ENCODE measurements at places on chromosomes 13 and 19.

GRCh38 chr13:77535448-77535847 lies at the start of gene SCEL:
Gene SCEL, plus strand, starts transcription at chr13:77535706. Its CDS starts 20,170 bp downstream, at chr13:77555876.
- no peak for DNase-seq

- DNase-seq = no peak
These were observed 722 bp upstream of the ICAM1 start for GRCh38 chr19:10270180-10270615.

GRCh38 chr19:43534816-43535761 lies 2.1 kb downstream of the ZNF575 start:
- no peak for DNase-seq

GRCh38 chr13:40114305-40114896 lies 458.9 kb downstream of the COG6 start:
- DNase-seq = no peak

DNA sequence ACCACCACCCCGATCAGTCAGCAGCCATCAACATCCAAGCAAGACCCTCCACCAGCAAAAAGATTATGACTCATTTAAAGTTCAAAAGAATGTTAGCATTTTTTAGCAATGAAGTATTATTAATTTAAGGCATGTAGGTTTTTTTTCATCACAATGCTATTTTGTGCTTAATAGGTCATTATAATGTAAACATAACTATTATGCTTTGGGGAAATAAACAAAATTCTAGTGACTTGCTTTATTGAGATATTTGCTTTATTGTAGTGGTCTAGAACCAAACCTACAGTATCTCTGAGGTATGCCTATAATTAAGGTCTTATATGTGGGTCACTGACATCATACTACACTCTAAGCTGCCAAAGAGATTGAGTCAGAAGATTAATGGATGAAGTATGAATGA lies 20.0 kb downstream of the KLF12 start:
- no peak for DNase-seq

DNA sequence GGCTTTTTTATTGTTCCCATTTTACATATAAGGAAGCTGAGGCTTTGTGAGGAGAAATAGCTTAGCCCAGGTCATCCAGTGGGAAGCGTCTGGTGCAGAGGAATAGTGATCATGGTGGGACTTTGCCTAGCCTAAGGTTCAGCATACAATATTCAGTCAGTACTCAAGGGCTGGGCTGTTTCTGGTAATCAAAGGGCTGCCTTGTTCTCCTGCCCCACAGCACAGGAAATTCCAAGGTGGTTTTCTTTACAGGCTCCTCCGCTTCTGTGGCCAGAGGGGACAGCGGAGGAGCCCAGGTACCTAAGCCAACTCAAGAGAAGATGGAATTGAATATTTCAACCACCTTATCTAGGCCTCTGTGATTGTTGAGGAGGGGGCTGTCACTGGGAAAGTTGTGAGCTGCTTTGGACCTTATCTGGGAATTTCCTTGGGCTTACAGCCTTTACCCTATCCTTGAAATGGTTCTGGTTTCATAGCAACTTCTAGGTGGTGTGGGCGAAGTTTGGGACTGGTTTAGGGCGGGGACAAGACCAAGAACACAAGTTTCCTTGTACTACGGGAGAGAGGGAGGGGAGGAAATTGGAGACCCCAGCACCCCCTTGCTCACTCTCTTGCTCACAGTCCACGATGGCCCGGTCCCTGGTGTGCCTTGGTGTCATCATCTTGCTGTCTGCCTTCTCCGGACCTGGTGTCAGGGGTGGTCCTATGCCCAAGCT lies at the start of gene MIA:
TSS of gene MIA (plus strand) at position 606 of the 716 bp plus-strand sequence. CDS start at position 628, 22 bp downstream.
- DNase-seq = no peak

GRCh38 chr13:20221772-20222171 lies 10.3 kb downstream of the GJB6 start:
- no peak for DNase-seq

DNA sequence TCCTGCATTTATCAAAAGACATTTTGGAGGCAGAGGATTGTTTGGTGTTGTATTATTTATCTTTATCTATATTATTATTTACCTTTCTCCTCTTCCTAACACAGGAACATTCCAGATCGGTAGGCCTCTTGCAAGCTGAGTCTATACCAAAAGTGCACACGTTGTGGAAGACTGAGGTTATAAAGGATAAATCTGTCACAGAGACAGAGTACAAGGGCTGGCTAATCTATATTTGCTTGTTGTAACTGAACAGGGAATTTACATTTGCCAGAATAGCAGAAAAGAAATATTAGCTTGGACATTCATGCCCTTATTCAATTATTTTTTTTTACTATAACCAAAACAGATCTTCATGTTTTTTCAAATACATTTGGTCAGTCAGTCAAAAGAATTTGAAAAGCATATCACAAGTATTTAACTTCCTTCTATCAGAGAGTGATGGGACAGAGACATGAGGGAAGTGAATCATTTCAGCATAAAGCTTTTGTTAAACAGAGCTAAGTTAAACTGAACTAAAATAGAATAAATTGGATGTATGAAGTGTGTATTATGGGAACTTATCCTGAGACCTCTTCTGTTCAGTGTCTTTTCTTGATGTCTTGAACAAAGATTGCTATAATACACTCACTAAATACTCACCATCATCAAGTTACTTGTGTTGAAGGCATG lies 352.5 kb downstream of the DNAJC15 start:
- no peak for DNase-seq

DNA sequence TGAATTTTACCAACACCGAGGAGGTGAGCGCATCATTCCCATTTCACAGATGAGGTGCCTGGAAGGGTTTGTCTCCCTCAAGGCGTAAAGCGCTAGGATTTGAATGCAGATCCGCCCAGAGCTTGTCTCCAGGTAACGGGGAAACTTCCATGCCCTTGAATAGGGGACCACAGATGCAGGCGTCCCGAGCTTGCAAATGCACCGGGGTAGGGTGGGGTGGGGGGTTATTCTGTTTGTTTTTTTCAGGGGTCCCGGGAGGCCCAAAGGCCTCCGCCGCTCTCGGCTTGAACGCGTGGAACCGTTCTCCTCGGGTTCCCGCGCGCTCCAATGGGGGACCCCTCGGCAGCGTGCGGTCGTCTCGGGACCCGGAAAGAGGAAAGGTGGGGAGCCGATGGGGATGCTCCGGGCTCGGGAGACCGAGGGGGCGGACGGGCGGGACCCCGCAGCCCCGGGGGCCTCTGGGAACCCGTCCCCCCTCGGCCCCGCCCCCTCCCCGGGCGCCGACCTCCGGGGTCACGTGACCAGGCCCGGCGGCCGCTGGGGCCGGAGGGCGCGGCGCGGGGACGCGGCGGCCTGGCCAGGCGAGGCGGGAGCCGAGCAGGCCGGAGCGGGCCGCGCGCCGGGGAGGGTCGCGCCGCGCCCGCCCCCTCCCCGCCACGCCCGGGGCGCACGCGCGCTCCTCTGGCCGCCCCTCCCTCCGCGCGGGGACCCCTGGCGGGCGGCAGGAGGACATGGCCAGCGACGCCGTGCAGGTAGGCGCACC lies at the start of gene PKN1:
TSS of gene PKN1 (plus strand) at position 516 of the 763 bp plus-strand sequence. CDS start at position 732, 216 bp downstream.
- DNase-seq = no peak

DNA sequence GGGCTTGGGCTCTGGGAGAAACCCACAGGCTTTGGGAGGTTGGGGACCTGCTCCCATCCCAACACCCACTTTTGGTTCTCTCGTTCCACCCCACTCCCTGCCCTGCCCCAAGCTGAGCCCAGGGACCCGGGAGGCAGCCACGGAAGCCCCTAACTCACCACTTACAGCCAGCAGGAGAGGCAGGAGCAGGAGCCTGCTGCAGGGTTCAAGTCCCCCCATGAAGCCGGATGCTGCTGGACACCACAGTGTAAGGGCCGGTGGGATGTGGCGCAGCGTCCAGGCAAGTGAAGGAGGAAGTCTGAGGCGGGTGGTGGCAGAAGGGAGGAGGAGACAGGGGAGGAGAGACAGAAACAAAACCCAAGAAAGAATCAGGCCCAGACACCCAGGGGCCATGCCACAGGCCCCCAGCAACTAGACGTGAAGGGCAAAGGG lies at the start of gene TYROBP:
TSS of gene TYROBP (minus strand) at position 286 of the 432 bp plus-strand sequence. CDS start at position 219, 67 bp downstream.
- no peak for DNase-seq

- DNase-seq = no peak
These were observed at the start of gene PLK5 for GRCh38 chr19:1523412-1524286. Gene PLK5, plus strand, starts transcription at chr19:1524077. Its CDS starts 2,920 bp downstream, at chr19:1526997.

- no peak for DNase-seq
These were observed 12.3 kb downstream of the CLDN10 start for GRCh38 chr13:95564733-95565291.

DNA sequence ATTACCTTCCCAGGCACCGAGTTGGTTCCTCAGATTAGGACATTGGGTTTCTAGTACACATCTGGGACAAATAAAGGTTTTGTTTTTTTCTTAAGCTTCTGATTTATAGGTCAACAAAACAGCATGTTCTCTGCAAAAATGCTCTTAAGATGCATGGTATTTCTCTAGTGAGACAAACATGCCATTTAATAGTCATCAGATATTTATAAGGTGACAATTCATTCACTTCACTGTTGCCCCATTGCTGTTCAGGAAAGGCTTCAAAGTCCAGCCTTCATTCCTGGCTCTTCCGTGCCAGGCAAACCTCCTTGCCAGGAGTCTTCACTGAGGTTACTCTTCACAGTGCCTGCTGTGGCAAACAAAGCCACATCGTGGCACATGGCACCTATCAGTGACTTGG lies 156.3 kb upstream of the FNDC3A start:
- DNase-seq = no peak

DNA sequence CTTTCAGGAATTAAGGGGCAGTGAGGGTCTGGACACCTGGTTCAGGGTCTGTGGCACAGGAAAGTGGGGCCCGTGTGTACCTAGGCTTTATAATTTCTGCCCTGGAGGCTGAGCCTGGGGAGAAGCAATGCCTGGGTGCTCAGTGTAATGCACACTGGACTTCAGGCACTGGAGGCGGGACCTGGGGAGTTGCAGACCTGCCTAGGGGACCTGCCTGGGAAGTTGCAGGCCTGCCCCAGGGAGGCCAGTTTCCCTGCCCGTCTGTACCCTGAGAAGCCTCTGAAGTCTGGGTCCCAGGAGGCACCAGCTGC lies 2.5 kb upstream of the TMEM59L start:
- DNase-seq = no peak

DNA sequence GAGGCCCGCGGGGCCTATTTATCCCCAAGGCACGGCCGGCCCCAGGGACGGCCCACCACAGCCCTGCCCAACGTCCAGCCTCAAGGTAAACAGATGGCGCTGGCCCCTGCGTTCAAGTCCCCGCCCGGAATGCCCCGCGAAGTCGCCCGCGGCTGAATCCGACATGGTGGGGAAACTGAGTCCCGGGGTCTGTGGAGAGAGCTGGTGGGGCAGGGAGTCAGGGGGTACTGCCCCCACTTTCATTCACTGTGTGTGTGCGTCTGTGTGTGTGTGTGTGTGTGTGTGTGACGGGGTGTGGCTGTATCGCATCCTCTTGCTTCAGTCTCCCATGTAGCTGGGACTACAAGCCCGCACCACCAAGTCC lies 192 bp upstream of the COMP start:
- DNase-seq = no peak

DNA sequence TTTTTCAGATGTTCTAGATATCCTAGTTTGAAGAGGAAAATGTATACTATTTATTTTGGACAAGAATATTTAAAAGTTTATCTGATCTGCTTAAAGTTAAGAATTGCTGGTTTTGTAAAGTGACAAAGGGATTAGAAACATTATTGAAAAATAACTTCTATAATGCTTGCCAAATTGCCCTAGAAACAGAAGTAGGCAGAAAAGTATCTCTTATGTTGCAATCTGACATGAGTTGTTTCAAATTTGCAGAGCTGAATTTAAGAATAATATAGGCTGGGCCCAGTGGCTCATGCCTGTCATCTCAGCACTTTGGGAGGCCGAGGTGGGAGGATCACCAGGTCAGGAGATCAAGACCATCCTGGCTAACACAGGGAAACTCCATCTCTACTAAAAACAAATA lies 777.1 kb downstream of the LIG4 start:
- DNase-seq = no peak

DNA sequence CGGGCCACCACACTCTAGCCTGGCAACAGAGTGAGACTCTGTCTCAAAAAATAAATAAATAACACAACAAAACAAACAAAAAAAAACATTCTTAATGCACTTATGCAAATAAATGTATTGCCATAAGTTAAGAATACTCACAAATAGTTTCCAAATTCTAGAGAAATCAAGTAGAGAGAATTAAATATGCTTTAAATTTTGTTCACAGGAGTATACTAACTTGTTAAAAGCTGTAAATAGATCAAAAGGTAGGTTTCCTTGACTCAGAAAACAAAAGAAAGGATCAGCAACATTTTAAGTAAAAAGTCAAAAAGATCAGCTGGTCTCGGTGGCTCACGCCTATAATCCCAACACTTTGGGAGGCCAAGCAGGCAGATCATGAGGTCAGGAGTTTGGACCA lies 50.5 kb upstream of the ZNF429 start:
- no peak for DNase-seq

DNA sequence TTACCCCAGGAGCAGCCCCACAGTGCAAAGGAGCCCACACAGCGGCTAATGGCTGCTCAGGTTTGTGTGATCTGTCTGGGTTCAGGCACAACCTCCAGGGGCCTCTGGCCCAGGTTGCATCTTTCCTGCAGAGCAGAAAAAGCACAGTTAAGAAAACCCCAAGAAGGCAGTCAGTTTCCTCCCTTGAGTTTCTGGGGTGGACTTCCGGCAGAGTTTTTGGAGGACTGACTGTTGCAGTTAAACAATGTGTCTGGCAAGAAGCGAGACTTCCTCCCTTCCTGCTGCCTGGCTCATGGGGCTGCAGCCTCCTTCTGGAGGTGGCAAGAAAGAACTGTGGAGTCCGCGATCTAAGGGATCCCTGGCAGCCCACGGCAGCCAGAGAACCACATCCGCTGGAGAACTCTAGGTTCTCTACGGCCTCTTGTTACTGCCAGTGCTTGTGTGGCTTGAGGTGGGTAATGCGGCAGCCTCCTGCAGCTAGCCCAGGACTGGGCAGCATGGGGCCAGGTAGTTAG lies 114.4 kb downstream of the ZDHHC20 start:
- no peak for DNase-seq

- DNase-seq = no peak
These were observed 360.3 kb upstream of the ZNF507 start for GRCh38 chr19:31985001-31985605.

DNA sequence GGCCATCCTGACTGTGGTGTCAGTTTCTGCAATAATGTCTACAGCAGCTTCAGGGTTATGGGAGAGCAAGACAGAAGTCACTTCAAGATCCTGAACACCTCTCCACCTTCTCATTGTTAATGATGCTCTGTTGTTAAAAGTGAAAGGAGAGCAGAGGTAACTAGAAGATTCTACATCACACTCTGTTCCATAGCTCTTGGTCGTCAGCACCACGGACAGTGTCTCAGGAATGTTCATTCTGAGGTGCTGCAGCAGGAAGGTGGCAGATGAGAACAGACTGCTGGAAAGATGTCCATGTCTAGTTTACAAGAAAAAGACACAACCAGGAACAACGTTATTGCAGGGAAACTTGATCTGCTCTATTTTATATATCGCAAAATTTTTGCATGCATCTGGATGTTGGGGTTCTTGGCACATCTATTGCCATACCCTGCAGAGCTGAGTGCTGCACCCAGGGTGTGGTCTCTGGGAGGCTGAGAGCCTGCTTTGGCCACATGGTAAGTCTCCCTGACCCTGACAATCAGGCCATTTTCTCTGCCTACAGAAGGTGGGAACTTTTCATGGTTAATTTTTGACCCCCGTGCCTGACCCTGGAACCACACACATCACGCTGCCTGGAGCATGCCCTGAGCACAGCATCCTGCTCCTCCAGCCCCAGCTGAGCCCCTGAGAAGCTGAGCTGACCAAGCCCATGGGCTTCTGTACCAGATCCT lies 12.7 kb downstream of the CEACAM21 start:
- DNase-seq = no peak

Data from HS-5 (cell line).